ENCODE measurements at places on chromosomes 2 and 18. TPM values are rescaled to one million over a fixed set of nuclear protein-coding genes. Genes with fewer than 3 reads are reported as not detected.

- no peaks in the 10 kb centered on the region for H3K4me1 ChIP-seq
- H3K4me3 ChIP-seq: no peak overlapping the region
- H3K36me3 ChIP-seq: no peaks in the 10 kb centered on the region
- DNase-seq: no peak
- H3K27me3 ChIP-seq: no peaks in the 10 kb centered on the region
- H3K27ac ChIP-seq: no peak overlapping the region
Measured at GRCh38 chr18:59788791-59789106, 91.5 kb upstream of the CCBE1 start.

DNA sequence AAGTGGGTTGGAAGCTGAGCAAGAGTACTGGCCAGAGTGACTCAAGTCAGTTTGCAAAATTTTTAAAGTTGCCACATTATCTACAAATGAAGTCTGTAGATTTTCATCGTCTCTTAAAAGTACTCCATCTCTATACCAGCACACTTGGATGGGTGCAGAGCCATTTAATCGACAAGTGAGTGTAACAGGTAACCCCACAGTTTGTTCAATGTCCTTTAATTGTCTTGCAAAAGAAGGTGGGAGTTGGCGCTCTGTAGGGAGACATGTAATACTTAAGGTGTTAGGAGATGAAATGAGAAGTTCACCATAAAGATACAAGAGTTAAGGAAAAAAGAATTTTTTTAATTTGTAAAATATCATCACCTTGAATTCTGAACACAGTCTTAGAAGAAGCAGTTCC, 84.9 kb downstream of the TTN start:
- no peaks in the 10 kb centered on the region for H3K36me3 ChIP-seq
- no peak for DNase-seq
- H3K4me1 ChIP-seq: no peaks in the 10 kb centered on the region
- H3K27me3 ChIP-seq: no peaks in the 10 kb centered on the region

DNA sequence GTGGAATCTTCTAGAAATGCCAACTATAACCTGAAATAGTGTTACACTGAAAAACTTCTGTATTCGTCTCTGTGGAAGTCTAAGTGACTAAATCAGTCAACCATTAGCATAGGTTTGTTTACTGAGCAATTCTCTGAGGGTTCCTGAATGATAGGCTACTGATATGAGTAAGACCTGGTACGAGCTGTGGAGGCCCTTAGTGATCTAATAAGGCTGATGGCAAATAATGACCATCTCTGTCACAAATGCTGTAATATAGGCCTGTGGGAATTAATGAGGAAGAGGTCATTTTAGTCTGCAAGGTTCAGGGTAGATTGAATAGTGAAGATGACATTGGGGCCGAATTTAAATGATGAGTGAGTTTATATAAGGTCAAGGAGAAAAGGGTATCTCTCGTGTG, 82.5 kb downstream of the MGAT5 start:
- no peaks in the 10 kb centered on the region for H3K4me1 ChIP-seq
- H3K27ac ChIP-seq: no peak overlapping the region
- H3K36me3 ChIP-seq: no peaks in the 10 kb centered on the region
- DNase-seq: no peak
- H3K4me3 ChIP-seq: no peak overlapping the region

- H3K27ac ChIP-seq: no peak overlapping the region
- H3K4me3 ChIP-seq: no peak overlapping the region
- H3K36me3 ChIP-seq: no peaks in the 10 kb centered on the region
- no peak for DNase-seq
- no peaks in the 10 kb centered on the region for H3K4me1 ChIP-seq
- H3K27me3 ChIP-seq: no peaks in the 10 kb centered on the region
Measured at GRCh38 chr18:68666381-68666780, 48.5 kb downstream of the TMX3 start.

DNA sequence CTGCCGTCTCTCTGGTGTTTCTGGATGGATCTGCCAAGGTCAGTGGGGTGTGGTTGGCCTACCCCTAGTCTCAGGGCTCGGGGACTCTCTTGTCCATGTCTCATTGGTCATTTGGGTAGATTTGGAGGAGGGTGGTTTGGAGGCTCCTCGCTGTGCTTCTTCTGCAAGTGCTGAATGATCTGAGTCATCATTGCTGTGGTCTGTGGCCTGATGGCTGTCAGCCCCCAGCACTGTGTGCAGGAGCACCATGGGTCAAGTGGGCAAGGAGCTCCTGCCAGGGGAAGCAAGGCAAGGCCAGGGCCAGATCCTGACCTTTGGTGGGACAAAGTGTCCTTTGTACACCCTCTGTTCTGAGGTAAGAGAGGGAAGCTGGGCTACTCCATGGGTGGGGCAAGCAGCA, 221.8 kb downstream of the FHOD3 start:
- no peaks in the 10 kb centered on the region for H3K4me1 ChIP-seq
- H3K27ac ChIP-seq: no peak overlapping the region
- no peaks in the 10 kb centered on the region for H3K27me3 ChIP-seq
- no peak overlapping the region for H3K4me3 ChIP-seq
- no peak for DNase-seq

Gene LYPD6
- 5.2 TPM for total RNA-seq

DNA sequence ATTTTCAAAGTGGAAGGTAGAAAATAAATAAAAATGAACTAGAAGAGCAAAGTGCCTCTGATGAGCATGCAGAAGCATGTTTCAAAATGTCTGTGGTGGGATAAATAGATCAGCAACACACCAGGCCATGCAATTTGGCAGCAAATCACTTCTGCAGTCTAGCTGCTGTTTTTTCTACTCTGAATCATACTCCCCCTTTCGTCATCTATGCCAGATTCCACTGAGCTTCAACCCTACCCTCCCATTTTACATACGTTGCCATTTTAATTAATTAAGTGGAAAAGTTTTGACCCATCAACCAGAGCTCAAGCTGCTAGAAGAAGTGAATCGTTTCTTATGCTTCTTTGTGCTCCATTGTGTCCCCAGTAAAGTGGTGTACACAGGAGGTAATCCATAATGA, 79.3 kb downstream of the NRXN1 start:
- no peaks in the 10 kb centered on the region for H3K27me3 ChIP-seq
- no peaks in the 10 kb centered on the region for H3K4me1 ChIP-seq
- H3K36me3 ChIP-seq: no peaks in the 10 kb centered on the region
- no peak for DNase-seq
- no peak overlapping the region for H3K27ac ChIP-seq
- H3K4me3 ChIP-seq: no peak overlapping the region

DNA sequence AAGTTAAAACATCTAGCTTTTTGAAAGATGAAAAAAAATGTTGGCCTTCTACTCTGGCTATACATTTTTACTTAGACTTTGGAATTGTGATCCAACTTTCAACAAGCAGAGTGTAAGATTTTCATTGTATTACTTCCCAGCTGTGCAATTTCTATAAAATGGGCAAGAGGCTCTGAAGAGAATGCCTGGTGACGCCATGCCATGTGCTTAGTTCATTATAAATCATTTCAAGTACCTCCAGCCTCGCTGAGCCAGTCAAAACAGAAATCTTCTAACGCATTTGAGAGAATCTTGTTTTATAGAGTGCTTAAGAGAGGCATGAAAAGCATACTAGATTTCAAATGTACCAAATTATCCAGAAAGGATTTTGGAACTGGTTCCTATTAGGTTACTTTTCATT, 10.1 kb upstream of the STK17B start:
- H3K4me1 ChIP-seq: no peaks in the 10 kb centered on the region
- no peak overlapping the region for H3K27ac ChIP-seq
- H3K36me3 ChIP-seq: no peaks in the 10 kb centered on the region
- no peak overlapping the region for H3K4me3 ChIP-seq

Gene REG1B
- total RNA-seq: 10.2 TPM

DNA sequence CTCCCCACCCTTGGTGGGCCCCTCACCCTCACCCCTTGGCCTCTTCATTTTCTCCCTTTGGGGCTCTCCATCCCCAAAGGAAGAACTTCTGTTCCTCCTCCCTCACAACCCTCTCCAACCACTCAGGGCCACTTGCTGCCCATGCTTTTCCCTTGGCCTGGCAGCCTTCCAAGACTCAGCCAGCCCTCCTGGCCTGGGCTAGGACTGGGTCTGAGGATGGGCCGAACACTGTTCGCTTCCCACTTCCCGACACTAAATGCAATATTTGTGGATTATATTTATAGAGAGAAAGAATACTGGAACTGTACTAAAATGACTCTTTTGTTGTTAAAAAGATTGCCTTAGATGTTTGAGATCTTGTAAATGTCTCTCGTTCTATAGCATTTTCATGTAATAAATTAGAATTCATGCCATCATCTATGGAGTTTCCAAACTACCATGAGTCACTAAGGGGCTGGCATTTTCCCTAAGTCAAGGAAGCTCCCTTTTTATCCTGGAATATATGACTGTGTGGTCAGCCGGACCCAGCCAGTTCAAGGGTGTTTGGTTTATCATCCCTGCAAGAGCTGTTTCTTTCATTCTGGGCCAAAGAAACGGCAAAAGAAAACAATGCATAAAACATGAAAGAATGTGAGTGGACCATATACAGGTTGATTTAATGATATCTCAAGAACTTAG, 3.8 kb downstream of the CXCR2 start:
- H3K27me3 ChIP-seq: no peaks in the 10 kb centered on the region
- H3K27ac ChIP-seq: no peak overlapping the region
- no peak overlapping the region for H3K4me3 ChIP-seq
- no peaks in the 10 kb centered on the region for H3K4me1 ChIP-seq
- no peak for DNase-seq
- H3K36me3 ChIP-seq: no peaks in the 10 kb centered on the region

- DNase-seq: no peak
- H3K4me3 ChIP-seq: no peak overlapping the region
- no peaks in the 10 kb centered on the region for H3K27me3 ChIP-seq
- H3K27ac ChIP-seq: no peak overlapping the region
- H3K36me3 ChIP-seq: no peaks in the 10 kb centered on the region
- H3K4me1 ChIP-seq: peaks cover 5% of the 10 kb centered on the region
Measured at GRCh38 chr2:69945441-69945840, 16.0 kb downstream of the ASPRV1 start.

Data from colonic mucosa (tissue), 4 donors.